T-helper 2 cell (primary cell): ENCODE measurements at places on chromosomes 4 and X.
A peak's percentile ranks its signal among the peaks of the same experiment; 100 is the strongest.

DNA sequence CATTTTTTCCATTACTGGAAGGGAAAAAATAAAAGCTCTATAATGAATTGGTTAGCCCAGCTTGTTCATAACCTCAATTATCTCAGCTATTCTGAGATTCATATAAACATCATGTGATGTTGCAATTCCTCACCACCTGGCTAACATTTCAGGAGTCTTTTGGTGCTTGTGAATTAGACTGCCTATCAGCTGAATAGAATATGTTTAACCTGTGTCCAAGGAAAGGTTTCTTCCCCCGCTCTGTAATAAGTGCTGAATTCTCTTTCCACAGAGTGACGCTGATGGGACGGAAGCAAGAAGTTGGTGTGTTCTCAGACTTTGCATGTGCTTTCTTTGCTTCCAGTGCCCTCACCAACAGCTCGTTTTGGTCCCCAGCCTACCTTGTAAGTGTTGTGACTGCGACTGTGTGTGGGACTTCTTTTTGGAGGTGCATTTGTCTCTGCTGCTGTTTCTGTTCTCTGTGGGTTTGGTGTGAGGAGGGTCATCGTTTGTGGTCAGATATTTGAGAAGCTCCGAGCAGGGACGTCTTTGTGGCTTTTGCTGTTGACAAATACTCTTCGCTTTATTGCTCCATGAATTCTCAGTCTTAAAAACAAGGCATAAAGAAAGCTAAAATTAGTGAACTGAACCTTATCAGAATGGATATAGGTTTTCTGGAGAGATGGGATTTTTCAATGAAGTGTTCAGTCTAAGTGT lies 61.7 kb downstream of the PPARGC1A start:
- no peak for DNase-seq

DNA sequence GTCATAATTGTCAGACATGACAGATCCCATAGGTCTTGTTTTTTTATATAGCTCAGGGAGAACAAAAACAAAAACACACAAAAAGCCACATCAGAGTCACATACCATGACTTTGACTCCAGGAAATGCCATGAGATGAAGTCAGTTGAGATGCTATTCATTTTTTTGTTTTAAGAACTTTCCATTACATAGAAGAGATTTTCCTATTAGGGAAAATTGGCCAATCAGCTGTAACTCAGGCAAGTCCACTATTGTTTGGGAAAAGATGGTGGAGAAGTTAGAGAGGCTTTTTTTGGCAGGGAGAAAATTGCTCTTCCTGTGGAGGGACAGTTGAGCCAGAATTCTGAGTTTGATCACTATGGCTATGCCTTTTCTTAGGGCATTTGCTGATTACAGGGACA lies 72.6 kb downstream of the SMARCA5 start:
- DNase-seq = no peak

GRCh38 chr4:80140194-80140593 lies 57.1 kb upstream of the PRDM8 start:
- DNase-seq = no peak

- DNase-seq = no peak
Observed at GRCh38 chrX:49987651-49988050, 65.3 kb downstream of the CLCN5 start.

GRCh38 chrX:101658661-101659491 lies 774 bp downstream of the ARMCX2 start:
- DNase-seq = peak; percentile 27

GRCh38 chr4:11376571-11376970 lies 52.1 kb downstream of the HS3ST1 start:
- DNase-seq = no peak

DNA sequence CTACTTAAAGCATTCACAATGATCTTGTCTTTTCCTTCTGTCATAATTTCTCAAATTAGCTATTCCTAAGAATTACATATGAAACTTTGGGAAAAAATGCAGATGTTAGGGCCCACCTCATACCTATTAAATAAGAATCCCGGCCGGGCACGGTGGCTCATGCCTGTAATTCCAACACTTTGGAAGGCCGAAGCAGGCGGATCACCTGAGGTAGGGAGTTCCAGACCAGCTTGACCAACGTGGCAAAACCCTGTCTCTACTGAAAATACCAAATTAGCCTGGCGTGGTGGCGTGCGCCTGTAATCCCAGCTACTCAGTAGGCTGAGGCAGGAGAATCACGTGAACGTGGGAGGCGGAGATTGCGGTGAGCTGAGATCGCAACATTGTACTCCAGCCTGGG lies 158.4 kb upstream of the TLL1 start:
- no peak for DNase-seq

DNA sequence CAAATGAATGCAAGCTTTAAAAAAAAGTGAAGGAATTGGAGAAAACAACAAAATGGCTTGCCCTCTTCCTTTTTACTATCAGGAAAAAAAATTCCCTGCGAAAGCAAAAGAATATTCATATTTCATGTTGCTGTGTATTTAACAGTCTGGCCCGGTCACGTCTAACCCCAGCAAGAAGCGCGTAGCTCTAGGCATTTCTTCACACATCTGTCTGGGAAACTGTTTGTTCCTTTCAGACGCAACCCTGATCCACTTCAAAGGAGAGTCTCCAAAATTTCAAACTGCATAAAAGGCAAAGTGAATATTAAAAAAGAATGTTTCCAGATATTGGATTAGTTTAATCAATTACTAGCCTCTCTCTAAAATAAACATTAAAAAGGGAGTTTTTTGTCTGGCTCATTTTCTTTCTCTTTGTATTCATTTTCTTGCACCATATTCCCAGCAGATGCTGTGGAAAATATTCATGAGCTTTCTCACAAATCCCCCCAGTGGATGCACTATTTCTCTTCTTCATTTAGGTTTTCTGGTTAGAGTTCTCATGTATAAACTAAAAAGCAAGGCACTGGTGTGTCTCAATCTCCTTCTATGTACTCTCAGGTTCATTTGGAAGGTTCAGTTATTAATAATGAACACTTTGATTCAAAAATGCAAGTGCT lies 145.3 kb downstream of the MID1 start:
- DNase-seq = no peak

GRCh38 chr4:144740316-144740715 lies 94.4 kb downstream of the HHIP start:
- DNase-seq = no peak

DNA sequence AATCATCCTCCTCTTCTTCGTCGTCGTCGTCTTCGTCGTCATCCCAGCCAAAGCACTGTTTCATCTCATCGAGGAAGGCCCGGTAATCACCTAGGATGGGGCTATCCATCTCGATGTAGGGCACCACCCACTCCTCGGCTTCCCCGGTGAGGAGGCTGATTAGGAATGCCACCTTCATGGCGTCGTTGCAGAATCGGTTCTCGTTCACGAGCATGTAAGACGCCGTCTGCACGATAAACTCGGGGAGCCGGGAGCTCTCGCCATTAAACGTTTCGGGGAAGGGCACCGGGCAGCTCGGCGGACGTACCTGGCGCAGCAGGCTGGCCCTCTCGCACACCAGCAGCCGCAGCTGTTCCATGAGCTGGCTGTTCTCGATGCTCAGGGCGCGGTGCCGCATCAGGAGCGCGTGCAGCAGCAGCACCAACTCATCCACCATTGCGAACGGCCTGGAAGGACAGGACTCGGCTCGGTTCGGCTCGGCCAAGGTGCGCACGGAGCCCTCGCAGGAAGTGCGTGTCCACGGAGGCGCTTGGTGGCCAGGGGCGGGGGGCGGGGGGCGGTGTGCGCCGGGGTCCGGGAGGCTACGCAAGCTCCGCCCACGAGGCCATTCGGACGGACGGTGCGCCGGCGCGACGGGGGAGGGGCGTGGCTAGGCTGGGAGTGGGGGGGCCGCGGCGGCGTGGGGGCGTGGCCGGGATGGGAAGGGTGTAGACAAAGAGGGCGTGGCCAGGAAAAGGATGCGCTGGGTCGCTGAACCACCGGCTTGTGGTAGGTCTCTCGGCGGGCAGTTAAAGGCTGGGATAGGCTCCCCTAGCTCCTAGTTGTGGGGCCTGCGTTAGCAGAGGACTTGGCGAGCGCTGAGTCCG lies at the start of gene LDOC1:
Gene LDOC1, minus strand, starts transcription at position 544 of the 866 bp plus-strand sequence. Its CDS starts 108 bp downstream, at position 436.
- DNase-seq = peak; percentile 54

GRCh38 chr4:38894322-38894982 lies 26.8 kb downstream of the FAM114A1 start:
- no peak for DNase-seq

DNA sequence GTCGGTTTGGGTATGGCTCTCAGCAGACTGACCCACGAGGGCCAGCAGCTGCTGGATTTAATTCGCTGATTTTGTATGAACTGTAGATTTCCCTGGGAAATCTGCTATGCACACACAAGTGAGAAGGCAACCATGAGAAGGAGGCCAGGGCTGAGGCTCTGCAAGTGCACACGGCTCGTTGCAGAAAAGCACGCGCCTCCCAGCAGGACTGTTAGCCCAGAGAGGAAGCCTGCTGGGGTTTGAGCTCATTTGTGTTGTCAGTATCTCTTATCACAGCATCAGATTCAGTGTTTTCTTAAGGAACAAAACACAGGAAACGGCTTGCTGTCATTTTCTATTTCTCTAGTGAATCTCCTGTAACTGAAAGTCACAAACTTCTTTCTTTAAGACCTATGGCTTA lies 296.2 kb upstream of the FAT1 start:
- DNase-seq = no peak

- DNase-seq = no peak
Observed at GRCh38 chrX:3271834-3272186, 74.6 kb downstream of the MXRA5 start.

DNA sequence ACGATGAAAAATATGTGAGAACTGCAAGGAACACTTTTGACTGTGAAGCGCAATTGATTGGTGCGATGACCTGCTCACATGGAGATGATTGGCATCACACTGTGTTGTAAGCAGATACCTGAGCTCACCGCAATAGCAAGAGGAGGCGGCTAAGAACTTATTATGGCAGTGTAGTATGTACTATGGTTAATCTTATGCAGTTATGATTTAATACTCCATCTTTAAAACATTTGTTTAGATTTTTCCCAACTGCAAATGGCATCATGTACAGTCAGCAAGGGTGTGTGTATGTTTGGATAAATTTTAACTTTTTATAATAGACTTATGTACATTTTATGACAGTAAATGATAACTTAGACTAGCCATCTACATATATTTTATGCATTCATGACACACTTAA lies 25.5 kb downstream of the PRIMPOL start:
- no peak for DNase-seq

- DNase-seq = no peak
Observed at GRCh38 chr4:71524756-71525155, 185.9 kb downstream of the SLC4A4 start.

- no peak for DNase-seq
Observed at GRCh38 chr4:52661966-52662690, 3.0 kb upstream of the USP46 start.

DNA sequence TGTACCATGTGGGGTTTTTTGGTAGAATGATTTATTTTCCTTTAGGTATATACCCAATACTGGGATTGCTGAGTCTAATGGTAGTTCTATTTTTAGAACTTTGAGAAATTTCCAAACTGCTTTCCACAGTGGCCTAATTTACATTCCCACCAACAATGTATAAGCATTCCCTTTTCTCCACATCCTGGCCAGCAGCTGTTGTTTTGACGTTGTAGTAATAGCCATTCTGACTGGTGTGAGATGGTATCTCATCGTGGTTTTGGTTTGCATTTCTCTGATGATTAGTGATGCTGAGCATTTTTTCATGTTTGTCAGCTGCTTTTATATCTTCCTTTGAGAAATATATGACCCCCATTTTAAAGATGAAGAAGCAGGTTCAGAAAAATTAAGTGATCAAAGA lies 153.7 kb downstream of the CBR4 start:
- no peak for DNase-seq

DNA sequence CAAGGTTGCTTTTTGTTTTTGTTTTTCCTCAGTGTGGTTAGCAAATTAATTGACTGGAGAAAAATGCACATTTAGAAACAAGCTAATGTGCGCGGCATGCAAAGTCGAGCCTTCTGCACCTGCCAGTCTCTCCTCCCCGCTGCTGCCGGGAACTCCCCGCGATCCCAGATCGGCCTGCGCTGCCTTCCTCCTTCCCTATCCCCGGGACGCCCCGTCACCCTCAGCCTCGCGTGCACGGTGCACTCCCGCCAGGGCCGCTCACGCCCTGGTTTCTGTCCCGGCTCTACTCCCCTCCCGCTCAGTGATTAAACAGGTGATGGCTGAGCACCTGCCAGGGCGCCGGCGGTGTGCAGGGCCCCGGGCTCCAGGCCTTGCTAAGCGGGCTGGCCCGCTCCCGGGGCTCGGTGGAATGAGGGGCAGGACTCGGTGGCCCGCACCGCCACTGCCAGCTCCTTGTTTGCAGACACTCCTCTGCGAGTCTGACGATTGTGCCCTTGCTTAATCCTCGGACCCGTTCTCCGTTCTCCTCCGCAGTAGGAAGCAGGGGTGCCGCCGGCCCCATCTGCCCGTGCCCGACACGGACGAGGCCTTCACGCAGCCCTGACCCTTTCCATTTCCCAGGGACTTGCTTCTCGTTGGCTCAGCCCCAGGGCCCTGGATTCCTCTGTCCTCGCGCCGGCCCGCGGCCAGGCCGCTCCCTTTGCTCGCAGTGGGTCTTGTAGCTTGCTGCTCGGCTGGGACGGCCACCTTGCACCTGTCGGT lies 143.4 kb downstream of the TRIML1 start:
- no peak for DNase-seq
